AG08395 (cell line): ENCODE measurements at places on chromosomes 5 and 9.

DNA sequence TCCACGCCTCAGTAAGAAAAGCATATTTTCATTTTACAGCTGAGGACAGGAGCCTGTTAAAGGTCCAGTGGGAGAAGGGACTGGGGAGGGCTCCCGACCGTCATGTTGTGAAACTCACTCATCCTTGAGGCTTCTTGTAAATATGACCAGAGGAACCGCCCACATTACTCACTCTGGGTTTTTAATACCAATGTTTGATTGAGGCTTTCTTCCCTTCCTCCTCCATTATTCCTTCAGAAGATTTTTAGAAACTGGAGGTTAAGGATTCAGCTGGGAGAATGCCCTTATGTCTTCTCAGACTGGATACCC lies 61.4 kb upstream of the GLRX start:
- DNase-seq, result peak; percentile 36

GRCh38 chr9:100125236-100125635 lies 26.2 kb downstream of the INVS start:
- no peak for DNase-seq

GRCh38 chr5:33772380-33772897 lies 119.4 kb downstream of the ADAMTS12 start:
- DNase-seq, result peak; percentile 49

- DNase-seq, result peak; percentile 81
These were observed 116.7 kb downstream of the DOCK2 start for GRCh38 chr5:169753795-169754194.

- DNase-seq, result no peak
These were observed 287.6 kb downstream of the RFX3 start for GRCh38 chr9:3238236-3238635.

GRCh38 chr5:147344861-147345260 lies 110.0 kb downstream of the STK32A start:
- no peak for DNase-seq

DNA sequence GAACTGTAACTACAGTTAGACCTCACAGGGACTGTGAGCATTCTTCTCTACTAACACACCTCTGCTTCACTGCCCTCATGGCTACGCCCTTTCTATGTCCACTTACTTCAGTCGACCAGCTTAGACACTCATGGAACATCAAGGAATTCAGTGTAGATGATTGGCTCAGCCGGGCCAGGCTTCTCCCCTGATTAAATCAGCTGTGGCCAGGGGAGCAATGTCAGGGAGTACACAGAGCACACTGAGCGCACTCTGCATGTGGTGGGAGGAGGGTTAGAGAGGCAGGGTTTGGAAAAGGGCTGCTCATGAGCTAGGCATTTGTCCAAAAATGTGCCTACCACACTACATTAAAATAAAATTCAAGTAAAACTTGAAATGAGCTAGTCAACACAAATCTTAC lies 400.5 kb downstream of the ARRDC3 start:
- no peak for DNase-seq
